ENCODE measurements at places on chromosomes 3 and 15.

GRCh38 chr15:27763514-27763913 lies 335.6 kb downstream of the OCA2 start:
- no peak for DNase-seq

DNA sequence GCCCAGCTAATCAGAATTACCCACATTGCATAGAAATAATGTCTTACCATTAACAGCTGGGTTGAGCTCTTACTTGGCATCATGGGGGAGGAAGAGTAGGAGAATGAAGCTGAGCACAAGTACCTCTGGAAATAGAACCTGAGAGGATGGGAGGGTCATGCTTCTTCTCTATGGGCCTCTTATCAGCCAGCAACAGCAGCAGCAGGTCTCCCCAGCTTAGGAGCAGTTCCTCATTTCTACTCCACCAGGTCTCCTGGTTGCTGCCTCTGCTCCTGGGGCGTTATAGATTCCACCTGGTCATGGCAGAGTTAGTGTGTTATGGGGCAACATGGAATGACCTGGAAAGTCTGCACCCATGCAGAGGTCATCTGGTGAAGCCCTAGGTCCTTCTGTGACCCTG lies 3.4 kb downstream of the FSD2 start:
- no peak for DNase-seq

DNA sequence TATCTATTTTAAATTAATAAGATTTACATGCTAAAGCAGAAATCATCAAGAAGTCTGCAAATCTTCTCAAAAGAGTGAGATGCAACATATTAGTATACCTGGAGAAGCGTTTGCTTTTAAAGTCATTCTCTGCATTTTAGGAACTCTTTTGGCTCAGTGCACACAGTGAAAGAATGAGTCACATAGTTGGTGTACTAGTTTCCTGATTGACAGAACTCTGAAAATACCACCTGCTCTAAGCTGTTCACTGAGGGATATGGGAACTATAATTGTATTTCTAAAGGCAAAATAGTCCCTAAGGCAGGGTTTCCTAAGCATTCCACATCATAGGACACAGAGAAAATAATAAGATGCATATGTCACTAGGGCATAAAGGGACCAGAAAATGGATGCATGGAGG lies 838.5 kb downstream of the DIPK2A start:
- no peak for DNase-seq

GRCh38 chr3:49352890-49353421 lies 5.2 kb downstream of the GPX1 start:
- DNase-seq = peak; percentile 14

DNA sequence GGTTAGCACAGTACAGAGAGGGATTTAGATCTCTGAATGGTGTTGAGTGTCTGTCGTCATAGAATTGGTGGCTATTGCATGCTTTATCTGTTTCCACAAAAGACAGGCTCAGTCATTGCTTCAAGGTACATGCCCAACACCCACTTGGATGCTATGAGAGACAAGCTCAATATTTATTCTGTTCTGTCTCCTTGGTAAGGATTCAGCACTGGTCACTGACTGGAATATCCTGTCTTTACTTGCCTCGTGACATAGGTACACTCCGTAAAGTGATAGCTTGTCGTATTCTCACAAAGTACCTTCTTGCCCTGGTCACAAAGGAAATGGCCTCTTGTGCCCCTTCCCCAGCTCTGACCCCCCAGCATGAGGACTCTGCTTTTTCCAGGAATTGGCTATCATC lies 72.8 kb upstream of the CTNNB1 start:
- no peak for DNase-seq

DNA sequence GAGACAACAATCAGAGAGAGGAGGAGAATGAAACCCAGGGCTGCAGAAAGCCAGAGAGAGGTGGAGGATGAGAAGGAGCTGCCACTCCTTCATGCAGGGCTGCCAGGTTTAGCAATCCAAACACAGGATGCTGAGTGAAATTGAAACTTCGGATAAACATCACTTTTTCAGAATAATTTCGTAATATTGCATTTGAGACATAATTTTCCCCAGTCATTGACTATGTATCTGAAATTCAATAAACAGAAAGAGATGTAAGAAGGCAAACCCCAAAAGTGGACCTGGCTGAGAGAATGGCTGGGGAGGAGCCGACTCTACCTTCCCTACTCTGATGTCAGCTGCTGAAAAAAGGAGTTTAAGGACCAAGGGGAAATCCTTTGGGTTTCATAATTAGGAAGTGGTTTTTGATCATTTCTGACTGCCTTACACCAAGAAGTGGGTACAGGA lies 33.8 kb downstream of the SLC9A9 start:
- no peak for DNase-seq

- DNase-seq = no peak
These were observed 44.8 kb upstream of the ATP2C1 start for GRCh38 chr3:130849091-130849552.

DNA sequence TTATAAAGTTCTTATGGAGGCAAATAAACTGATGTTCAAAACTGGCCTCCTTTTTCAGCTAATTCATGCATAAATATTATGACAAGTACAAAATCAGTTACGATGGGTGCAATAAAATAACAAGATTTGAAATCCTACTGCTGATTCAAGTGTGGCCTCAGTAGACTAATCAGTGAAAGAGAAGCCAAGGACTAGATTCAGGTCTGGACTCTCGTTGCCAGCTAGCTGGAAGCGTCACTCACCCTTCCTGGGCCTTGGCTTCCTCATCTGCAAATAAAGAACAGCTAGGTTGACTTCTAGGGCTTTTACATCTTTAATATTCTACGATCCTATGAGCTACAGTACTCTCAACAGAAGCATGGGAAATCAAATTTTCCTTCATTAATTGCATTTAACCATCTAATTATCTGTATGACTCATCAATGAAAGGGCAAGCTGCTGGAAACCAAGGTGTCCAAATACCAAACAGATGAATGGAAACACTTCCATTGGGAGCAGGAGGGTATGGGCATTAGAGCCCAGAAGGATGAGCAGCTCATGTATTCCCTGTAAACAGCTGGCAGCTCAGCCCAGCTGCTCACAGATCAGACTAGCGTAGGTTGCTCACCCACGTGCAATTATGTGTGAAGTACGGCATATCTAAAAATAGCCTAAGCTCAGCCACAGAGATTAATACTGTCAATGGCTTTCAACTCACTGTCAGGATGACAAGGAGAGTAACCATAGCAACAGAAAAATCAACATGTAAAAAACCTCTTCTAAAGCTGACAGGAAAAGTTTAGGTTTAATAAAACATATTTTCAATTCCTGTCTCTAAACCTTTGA lies 294.8 kb downstream of the PLCL2 start:
- peak; percentile 58 for DNase-seq

- no peak for DNase-seq
These were observed 611.7 kb downstream of the VGLL3 start for GRCh38 chr3:86379280-86379679.

DNA sequence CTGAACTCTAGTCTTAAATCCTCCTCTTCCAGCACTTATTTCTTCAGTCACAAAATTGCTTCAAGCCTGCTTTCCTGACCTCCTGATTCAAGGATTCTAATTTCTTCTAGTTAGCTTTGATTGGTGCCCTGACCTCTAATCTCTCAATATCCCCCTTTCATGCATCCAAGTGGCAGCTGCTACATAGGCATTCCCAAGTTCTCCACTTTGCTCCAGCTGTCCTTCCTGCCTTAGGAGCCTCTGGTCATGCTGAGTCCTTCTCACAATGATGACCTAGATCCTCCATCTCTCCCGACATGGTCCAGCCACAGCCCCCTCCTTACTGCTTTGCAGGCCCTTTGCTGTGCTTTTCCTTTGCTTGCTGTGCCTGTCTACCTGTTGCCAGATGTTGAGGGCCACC lies 347.8 kb upstream of the C2CD4B start:
- no peak for DNase-seq

GRCh38 chr3:147943265-147943945 lies 534.2 kb downstream of the ZIC1 start:
- peak; percentile 95 for DNase-seq

- peak; percentile 63 for DNase-seq
These were observed 187.2 kb downstream of the SHQ1 start for GRCh38 chr3:72661115-72661457.

- DNase-seq = peak; percentile 65
These were observed 70.7 kb downstream of the ANXA2 start for GRCh38 chr15:60326824-60327654.

DNA sequence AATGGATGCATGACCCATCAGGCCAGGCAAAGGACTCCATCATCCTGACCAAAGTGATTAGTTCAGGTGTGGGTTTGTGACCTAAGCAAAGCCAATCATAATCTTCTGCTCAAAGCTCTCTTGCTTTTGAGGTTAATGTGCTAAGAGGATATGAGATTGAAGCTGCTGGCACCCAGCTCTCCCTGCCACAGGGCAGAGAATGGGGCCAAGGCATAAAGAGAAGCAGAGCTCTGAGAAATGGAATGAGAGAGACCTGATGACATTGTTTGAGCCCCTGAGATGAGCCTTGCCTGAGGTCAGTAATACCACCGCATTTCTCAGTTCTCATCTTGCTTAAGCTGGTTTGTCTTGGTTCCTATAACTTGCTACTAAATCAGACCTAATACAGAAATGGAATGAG lies 6.4 kb upstream of the PARP6 start:
- DNase-seq = no peak

DNA sequence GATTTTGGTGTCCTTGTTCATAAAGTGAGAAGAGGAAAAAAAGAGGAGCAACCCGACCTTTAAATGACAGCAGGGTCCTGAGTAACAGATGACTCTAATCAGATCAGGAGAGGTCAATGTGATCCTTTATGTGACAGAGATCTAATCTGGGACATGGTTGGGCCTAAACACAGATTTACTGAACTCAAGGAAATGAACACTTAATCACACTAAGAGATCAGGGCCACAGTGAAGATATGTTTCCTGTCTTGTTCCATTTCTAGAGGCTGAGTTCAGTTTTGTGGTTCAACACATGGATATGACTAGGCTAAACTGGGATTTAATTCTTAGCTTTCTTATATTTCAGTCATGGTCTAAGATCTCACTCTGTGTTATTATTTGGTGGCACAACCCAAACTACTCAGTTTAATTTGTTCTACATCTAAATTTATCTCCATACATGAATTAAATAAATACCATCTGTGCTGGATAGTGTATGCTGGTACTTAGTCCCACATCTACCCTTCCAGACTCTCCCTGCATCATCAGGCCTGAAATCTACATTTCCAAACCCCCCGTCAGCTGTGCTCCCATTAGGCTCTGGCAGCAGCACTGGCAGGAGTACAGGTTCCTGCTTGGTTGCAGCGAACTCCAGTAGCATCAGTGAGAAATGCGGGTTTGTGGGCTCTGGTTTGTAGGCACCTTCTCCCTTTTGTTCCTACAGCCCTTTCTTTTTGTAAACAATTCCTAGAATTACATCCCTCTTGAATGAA lies 22.6 kb downstream of the SFMBT1 start:
- no peak for DNase-seq

GRCh38 chr3:133949438-133949837 lies 53.8 kb upstream of the RAB6B start:
- DNase-seq = peak; percentile 89

GRCh38 chr15:89167267-89168176 lies 53.9 kb downstream of the RLBP1 start:
- peak; percentile 31 for DNase-seq

GRCh38 chr15:84752700-84753099 lies 4.3 kb downstream of the ZNF592 start:
- peak; percentile 11 for DNase-seq

DNA sequence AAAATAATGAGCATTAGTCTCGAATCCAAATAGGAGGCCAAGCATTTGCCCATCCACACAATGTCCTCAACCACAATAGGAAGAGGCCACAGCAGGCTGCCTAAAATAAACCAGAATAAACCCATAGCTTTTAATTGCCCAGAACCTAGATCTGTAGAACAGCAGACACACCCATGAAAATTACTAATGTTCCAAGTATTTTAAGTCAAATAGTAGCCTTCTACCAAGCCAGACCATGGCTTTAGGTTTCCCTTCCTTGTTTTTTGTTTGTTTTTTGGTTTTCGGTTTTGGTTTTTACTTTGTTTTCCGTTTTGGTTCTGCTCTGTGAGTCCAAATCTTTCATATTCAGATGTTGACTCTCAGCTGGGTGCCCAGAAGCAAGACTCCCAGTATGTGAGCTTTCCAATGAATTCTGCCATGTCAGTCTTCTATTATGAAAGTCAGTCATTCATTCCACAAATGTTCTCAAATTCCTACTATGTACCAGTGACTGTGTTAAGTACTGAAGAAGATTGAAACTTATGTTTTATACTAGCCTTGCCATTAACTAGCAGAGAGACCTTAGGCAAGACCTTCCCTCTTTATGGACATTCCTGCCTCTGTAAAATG lies 57.8 kb upstream of the BOC start:
- peak; percentile 26 for DNase-seq

- no peak for DNase-seq
These were observed 486.8 kb upstream of the CNTN4 start for GRCh38 chr3:1611824-1612223.

DNA sequence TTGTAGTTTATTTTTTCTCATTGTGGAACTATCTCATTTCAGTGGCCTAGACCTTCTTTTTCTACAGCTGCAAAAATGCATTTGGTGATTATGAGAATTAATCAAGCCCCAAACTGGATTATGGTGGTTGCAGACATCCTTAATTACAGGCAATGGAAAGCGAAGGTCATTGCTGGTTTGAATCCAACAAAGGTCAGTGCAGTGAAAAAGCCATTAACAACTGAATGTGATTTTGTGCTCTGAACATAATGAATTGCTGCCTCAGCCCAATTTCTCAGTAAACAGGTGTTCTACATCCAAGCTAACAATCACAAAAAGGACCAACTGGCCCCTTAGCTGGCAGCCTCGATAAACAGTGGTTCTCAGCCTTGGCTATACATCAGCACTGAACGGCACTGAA lies 260.1 kb upstream of the DPPA4 start:
- no peak for DNase-seq

GRCh38 chr3:45226206-45226915 lies at the start of gene TMEM158:
Gene TMEM158, minus strand, starts transcription at chr3:45226287. Its CDS starts 260 bp downstream, at chr3:45226027.
- peak; percentile 78 for DNase-seq

GRCh38 chr3:24368605-24369004 lies 126.0 kb downstream of the THRB start:
- DNase-seq = no peak

- DNase-seq = peak; percentile 69
These were observed 1.7 kb downstream of the CLRN1 start for GRCh38 chr3:150970665-150971324.

DNA sequence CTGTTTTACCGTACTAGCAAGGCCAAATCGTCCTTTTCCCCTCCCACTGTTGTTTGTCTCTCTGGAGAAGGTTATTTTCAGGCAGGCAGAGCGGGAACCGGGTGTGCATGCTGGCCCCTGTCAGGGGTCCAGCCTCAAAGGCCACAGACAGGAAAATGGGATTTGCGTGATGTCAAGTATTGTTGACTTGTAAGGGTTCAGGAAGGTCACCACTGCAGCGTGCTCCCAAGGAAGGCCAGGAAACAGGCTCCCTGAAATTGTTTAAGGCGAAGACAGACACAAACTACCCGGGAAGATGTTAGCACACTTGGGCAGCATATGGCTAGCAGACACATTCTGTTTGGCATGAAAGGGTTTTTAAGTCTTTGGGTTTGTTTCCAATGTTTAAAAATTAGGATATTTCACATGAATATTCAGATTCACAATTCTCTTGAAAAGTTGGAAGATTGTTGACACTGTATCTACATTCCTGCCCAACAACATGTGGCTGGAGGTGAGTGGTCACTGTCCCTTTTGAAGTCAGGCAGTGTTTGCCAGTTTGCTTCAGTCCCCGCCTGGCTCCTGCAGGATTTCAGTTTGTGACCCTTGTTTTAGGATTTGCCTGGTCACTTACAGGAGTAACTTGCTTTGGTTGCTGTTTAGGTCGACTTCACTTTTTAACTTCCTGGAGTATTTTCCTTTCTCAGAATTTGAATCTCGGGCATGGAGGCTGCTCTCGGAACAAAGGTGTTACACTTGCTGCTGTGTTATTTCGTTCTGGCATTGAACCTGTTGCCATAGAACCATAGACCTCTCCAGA lies 90.4 kb downstream of the BDH1 start:
- DNase-seq = no peak

- DNase-seq = no peak
These were observed 16.0 kb downstream of the RMDN3 start for GRCh38 chr15:40739047-40739446.

All from fibroblast of skin of scalp (primary cell).